ENCODE measurements at places on chromosomes 2 and 18. TPM values are rescaled to one million over a fixed set of nuclear protein-coding genes. Genes with fewer than 3 reads are reported as not detected.

DNA sequence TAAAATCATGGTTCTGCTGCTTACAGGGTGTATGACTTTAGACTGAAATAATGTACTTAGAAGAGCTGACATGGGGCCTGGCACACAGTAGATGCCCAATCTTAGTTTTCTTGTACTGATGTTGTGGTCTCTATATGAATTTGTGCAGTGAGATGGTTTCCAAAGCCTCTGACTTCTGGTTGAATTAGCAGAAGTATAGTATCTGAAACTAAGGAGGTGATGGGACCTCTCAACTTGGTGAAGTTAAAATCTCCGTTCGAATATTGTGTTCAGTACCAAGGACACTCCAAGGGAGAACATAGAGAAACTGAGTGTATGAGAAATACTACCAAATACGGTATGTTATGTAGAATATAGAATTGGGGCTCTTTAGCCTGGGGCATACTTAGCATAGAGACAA, 120.9 kb downstream of the ANTXR1 start:
- no peak overlapping the region for H3K27ac ChIP-seq
- no peak for DNase-seq
- H3K4me3 ChIP-seq, result no peak overlapping the region

DNA sequence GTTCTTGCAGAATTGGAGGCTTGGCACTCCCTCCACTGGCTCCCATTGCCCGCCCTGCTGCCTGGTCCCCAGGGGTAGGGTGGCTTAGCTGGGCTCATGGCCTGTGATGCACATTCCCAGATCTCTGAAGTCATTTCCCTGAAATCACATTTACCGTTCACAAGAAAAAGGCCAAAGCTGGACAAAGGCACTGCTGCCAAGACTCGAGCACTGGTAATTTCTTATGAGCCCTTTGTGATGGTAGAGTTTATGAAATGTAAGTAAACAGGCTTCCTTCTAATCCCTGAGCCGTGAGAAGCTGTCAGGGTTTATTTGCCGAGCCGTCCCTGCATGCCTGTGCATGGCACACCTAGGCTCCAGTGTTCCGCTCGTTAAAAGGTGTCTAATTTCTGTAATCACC, 247.2 kb upstream of the EPAS1 start:
- no peak overlapping the region for H3K4me3 ChIP-seq
- H3K4me1 ChIP-seq, result peaks cover 37% of the 10 kb centered on the region
- peaks cover 7% of the 10 kb centered on the region for H3K36me3 ChIP-seq
- no peak overlapping the region for H3K27ac ChIP-seq

GRCh38 chr18:48191494-48191893, 217.7 kb downstream of the ZBTB7C start:
- H3K36me3 ChIP-seq, result no peaks in the 10 kb centered on the region
- H3K4me3 ChIP-seq, result no peak overlapping the region
- DNase-seq, result no peak
- H3K27me3 ChIP-seq, result peaks cover 18% of the 10 kb centered on the region
- no peak overlapping the region for H3K27ac ChIP-seq
- H3K4me1 ChIP-seq, result no peaks in the 10 kb centered on the region

DNA sequence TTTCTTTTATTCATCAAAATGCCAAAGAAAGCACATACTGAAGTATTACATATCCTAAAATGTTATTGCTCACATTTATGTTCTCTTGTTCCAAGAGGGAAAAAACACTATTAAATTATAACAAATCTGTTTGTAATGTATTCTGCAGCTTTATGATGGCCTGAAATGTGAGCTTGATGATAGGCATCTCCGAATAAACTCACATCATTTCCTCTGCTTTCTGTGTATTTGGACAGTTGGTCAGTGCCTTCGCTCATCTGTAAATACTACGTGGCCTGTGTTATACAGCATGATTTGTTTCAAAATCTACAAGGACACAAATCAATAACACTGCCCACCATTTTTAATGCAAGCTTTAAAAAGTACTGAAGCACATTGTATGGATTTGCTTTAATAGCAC, 672.8 kb upstream of the SYT4 start:
- no peaks in the 10 kb centered on the region for H3K36me3 ChIP-seq
- H3K27me3 ChIP-seq, result no peaks in the 10 kb centered on the region
- no peaks in the 10 kb centered on the region for H3K4me1 ChIP-seq
- H3K4me3 ChIP-seq, result no peak overlapping the region

- H3K27ac ChIP-seq, result no peak overlapping the region
- no peaks in the 10 kb centered on the region for H3K4me1 ChIP-seq
- no peak for DNase-seq
- H3K4me3 ChIP-seq, result no peak overlapping the region
- H3K36me3 ChIP-seq, result no peaks in the 10 kb centered on the region
- H3K27me3 ChIP-seq, result no peaks in the 10 kb centered on the region
Measured at GRCh38 chr2:27799646-27800010, 28.1 kb downstream of the MRPL33 start.

- H3K27ac ChIP-seq, result no peak overlapping the region
- no peak for DNase-seq
- no peaks in the 10 kb centered on the region for H3K27me3 ChIP-seq
- H3K36me3 ChIP-seq, result peaks cover 9% of the 10 kb centered on the region
- H3K4me3 ChIP-seq, result no peak overlapping the region
- peaks cover 21% of the 10 kb centered on the region for H3K4me1 ChIP-seq
Measured at GRCh38 chr2:177314194-177314593, 49.7 kb upstream of the NFE2L2 start.

DNA sequence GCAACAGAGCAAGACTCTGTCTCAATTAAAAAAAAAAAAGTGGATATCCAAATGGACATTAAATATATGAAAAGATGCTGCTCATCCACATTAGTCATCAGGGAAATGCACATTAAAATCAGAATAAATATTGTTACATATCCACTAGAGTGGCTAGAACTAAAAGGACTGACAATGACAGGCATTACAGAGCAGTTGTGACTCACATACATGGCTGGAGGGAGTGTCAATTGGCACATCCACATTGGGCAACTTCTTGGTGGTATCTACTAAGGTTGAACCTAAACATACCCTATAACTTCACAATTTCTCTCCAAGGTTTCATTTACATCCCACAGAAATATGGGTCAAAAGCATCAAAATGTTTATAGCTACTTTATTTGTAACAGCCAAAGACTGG, 14.0 kb upstream of the DNER start:
- no peak overlapping the region for H3K4me3 ChIP-seq
- no peaks in the 10 kb centered on the region for H3K36me3 ChIP-seq
- DNase-seq, result no peak
- no peak overlapping the region for H3K27ac ChIP-seq

GRCh38 chr2:171505374-171505773, 16.9 kb upstream of the CYBRD1 start:
- peaks cover 17% of the 10 kb centered on the region for H3K27me3 ChIP-seq
- peaks cover 4% of the 10 kb centered on the region for H3K4me1 ChIP-seq
- no peak overlapping the region for H3K4me3 ChIP-seq
- H3K27ac ChIP-seq, result no peak overlapping the region
- H3K36me3 ChIP-seq, result no peaks in the 10 kb centered on the region

DNA sequence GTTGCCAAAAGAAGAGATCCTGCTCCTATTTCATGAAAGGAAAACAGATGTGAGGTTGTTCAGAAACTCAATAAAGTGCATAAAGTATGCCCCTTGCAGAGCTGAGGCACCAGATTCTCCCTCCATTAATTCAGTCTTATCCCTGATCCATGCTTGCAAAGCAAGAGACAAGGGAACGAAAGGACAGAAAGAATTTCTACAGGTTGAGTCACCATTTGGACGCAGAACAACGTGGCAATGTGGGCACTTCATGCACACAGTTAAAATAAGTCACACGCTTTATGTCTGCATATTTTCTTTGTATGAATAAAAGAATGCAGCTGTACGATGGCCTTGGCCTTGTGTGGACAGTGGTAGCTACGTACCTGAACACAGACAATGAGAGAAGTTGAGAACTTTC, 321.7 kb upstream of the REV1 start:
- no peaks in the 10 kb centered on the region for H3K4me1 ChIP-seq
- H3K27ac ChIP-seq, result no peak overlapping the region
- no peak for DNase-seq
- H3K27me3 ChIP-seq, result no peaks in the 10 kb centered on the region
- H3K4me3 ChIP-seq, result no peak overlapping the region
- H3K36me3 ChIP-seq, result no peaks in the 10 kb centered on the region

DNA sequence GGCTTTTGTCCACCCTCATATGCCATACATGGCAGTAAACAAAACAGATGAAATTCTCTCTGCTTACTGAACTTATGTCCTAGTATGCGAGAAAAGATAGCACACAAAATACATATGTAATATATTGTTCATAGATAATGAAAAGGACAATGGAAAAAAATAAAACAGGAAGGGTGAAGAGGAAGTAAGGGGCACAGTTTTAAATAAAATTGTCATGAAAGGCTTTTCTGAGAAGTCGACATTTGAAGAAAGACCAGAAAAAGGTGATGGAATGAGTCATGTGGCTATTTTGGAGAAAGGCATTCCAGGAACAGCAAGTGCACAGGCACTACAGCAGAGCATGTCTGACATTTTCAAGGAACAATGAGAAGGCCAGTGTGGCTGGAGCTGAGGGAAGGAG, 56.4 kb downstream of the KCNH7 start:
- no peak overlapping the region for H3K4me3 ChIP-seq
- H3K27ac ChIP-seq, result no peak overlapping the region
- DNase-seq, result no peak
- H3K27me3 ChIP-seq, result no peaks in the 10 kb centered on the region
- H3K36me3 ChIP-seq, result no peaks in the 10 kb centered on the region

DNA sequence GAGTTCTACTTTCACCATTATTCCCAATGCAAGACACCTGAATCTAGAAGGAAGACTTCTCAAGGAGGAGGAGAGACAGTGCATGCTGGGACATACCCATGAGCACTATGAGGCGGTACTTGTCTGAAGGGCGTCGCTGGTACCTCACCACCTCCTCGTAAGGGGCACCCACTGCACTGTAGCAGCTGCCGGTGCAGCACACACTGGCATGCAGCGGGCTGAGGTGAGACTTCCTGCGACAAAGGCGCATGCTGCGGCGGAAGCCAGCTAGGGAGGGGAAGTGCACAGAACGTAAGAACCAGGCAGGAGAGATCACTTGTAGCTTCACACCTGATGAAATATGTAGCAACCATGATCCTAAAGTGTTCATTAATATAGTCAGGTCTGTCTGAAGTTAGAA, 12.8 kb upstream of the TMEM237 start:
- H3K4me1 ChIP-seq, result peaks cover 4% of the 10 kb centered on the region
- H3K36me3 ChIP-seq, result no peaks in the 10 kb centered on the region
- DNase-seq, result no peak
- no peak overlapping the region for H3K4me3 ChIP-seq
- H3K27ac ChIP-seq, result no peak overlapping the region
- H3K27me3 ChIP-seq, result peaks cover 19% of the 10 kb centered on the region

DNA sequence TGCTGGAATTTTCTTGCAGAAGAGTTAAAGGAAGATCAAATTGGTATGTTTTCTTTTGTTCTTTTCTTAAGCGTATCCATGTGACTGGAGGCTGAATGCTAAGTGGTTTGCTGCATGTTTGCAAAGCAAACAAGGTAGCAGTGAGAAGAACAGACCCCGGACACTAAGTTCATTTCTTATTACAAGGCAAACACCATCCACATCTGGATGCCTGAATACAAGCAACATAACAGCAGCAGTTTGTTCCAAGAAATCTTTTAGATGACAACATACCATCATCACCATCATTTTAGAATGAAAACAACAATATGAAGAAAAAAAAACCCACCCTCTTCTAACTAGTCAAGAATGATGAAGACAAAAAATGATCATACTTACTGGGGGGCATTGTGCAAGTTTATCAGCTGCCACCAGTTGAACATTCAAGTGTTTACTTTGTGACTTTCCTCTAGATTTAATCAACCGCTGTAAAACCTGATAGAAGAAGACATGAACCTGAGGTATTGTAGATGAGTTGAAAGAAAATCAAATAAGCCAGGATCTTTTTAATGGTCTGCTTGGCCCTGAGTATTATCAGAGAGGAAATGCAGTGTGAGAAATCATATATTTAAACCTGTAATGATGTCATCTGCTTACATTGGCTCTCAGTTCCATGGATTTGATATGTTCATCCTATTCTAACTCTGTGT, 25.0 kb upstream of the ARL5A start:
- DNase-seq, result no peak
- H3K27ac ChIP-seq, result no peak overlapping the region
- H3K27me3 ChIP-seq, result peaks cover 8% of the 10 kb centered on the region
- peaks cover 3% of the 10 kb centered on the region for H3K4me1 ChIP-seq

The ACTG2 gene
- 0.21 TPM for total RNA-seq

The ZAP70 gene
- total RNA-seq, result 234 TPM

The ACP1 gene
- 168 TPM for total RNA-seq

The RAPH1 gene
- 4.6 TPM for total RNA-seq

The SPIRE1 gene
- 19.0 TPM for total RNA-seq

The EGR4 gene
- 0.46 TPM for total RNA-seq

The TRIM43 gene
- total RNA-seq, result 0.25 TPM

The TMEM18 gene
- total RNA-seq, result 24.1 TPM

Data from activated T-helper 2 cell treated with anti-CD3 and anti-CD28 coated beads, Interferon-gamma antibody, Interleukin-2, Interleukin-4, amounts not matched to agents 10 μg/mL and 5 μg/mL and 100 μg/mL, durations not matched to agents 14 hours and 24 hours and 36 hours (primary cell).